Suprapubic skin (tissue), 4 donors: ENCODE measurements at places on chromosomes 4 and X. TPM values are rescaled to one million over a fixed set of nuclear protein-coding genes. Genes with fewer than 3 reads are reported as not detected.

DNA sequence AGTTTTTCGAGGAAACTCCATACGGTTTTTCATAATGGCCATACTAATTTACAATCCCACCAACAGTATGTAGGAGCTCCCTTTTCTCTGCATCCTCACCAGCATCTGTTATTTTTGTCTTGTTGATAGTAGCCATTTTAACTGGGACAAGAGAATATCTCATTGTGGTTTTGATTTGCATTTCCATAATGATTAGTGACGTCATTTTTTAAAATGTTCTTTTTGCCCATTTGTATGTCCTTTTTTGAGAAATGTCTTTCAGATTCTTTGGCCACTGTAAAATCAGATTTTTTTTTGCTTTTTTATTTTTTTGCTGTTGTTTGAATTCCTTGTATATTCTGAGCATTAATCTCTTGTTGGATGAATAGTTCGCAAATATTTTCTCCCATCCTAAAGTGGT lies 243.9 kb downstream of the TRIML1 start:
- DNase-seq, result no peak
- no peak overlapping the region for H3K4me3 ChIP-seq
- no peak overlapping the region for H3K27ac ChIP-seq
- H3K36me3 ChIP-seq, result no peaks in the 10 kb centered on the region

DNA sequence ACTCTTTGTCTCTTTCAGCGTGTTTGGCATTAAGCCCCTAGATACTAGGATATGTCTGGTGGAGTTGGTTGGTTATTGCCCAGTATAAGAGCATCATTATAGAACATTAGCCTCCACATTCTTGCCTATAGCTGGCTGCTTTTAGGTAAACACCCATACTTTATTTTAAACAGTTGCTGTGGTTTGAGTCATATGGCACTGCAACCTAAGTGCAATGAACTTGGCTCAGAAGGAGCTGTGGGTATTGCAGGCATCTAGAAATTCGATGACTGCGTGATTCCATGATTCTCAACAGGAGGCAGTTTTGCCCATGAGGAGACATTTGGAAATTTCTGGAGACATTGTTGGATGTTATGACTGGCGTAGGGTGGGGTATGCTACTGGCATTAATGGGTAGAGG lies 49.5 kb downstream of the DCLK2 start:
- no peak overlapping the region for H3K4me3 ChIP-seq

DNA sequence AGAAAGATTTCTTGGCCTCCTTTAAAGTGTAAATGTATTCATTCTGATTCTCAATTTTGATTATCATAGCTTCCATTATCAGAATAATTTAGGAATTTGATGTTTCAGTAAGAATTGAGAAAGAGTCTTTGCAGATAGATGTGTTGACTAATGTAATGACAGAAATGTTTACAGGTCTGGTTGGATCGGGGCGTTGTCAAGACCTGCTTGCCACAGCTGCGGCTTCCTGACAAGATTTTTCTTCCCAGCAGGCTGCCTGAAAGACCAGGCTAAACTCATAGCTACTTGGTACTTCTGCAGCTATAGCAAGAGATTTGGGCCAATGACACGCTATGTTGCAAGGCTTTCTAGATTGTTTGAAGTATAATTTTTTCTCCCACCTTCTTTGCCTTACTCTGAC lies 91.5 kb upstream of the ANKRD50 start:
- H3K4me3 ChIP-seq, result no peak overlapping the region
- H3K27ac ChIP-seq, result peak overlapping the region; percentile 20
- H3K4me1 ChIP-seq, result no peaks in the 10 kb centered on the region

DNA sequence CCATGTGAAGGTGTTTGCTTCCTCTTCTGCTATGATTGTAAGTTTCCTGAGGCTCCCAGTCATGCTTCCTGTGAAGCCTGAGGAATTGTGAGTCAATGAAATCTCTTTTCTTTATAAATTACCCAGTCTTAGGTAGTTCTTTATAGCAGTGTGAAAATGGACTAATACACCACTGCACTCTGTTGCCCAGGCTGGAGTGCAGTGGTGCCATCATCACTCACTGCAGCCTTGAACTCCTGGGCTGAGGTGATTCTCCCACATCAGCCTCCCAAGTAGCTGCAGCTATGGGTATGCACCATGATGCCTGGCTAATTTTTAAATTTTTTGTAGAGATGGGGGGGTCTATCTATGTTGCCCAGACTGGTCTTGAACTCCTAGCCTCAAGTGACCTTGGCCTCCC lies 15.8 kb upstream of the IGFBP7 start:
- no peak overlapping the region for H3K27ac ChIP-seq
- DNase-seq, result no peak
- no peaks in the 10 kb centered on the region for H3K36me3 ChIP-seq
- H3K27me3 ChIP-seq, result no peaks in the 10 kb centered on the region

- H3K4me1 ChIP-seq, result no peaks in the 10 kb centered on the region
- DNase-seq, result no peak
Observed at GRCh38 chrX:101257448-101258258, 33.5 kb downstream of the TAF7L start.

GRCh38 chrX:50638123-50638522 lies 167.5 kb upstream of the DGKK start:
- H3K4me1 ChIP-seq, result no peaks in the 10 kb centered on the region
- no peaks in the 10 kb centered on the region for H3K36me3 ChIP-seq
- H3K27me3 ChIP-seq, result no peaks in the 10 kb centered on the region
- H3K4me3 ChIP-seq, result no peak overlapping the region
- DNase-seq, result no peak

TLR10 gene
- total RNA-seq, result not detected

OGT gene
- total RNA-seq, result 164 TPM

CLGN gene
- 0.34 TPM for total RNA-seq

ABLIM2 gene
- 16.9 TPM for total RNA-seq

NPNT gene
- 5.2 TPM for total RNA-seq
